Activated CD8-positive, alpha-beta T cell treated with anti-CD3 and anti-CD28 coated beads for 36 hours (primary cell): ENCODE measurements at places on chromosomes 3 and 15. TPM values are rescaled to one million over a fixed set of nuclear protein-coding genes. Genes with fewer than 3 reads are reported as not detected.

The LHFPL4 gene
- total RNA-seq: not detected

The LMOD3 gene
- total RNA-seq: not detected

The IL20RB gene
- total RNA-seq: 1.0 TPM

The SYNPR gene
- not detected for total RNA-seq

The HDC gene
- not detected for total RNA-seq

The EBLN2 gene
- 5.0 TPM for total RNA-seq

The FETUB gene
- not detected for total RNA-seq

The CCDC51 gene
- total RNA-seq: 28.3 TPM

The LRRC2 gene
- total RNA-seq: not detected

The TAGLN3 gene
- total RNA-seq: 0.89 TPM

The CDC25A gene
- total RNA-seq: 38.4 TPM

- no peaks in the 10 kb centered on the region for H3K36me3 ChIP-seq
- H3K4me3 ChIP-seq: no peak overlapping the region
- H3K27me3 ChIP-seq: peaks cover 8% of the 10 kb centered on the region
- H3K4me1 ChIP-seq: peaks cover 10% of the 10 kb centered on the region
Measured at GRCh38 chr3:194577986-194578905, 55.0 kb downstream of the TMEM44 start.

DNA sequence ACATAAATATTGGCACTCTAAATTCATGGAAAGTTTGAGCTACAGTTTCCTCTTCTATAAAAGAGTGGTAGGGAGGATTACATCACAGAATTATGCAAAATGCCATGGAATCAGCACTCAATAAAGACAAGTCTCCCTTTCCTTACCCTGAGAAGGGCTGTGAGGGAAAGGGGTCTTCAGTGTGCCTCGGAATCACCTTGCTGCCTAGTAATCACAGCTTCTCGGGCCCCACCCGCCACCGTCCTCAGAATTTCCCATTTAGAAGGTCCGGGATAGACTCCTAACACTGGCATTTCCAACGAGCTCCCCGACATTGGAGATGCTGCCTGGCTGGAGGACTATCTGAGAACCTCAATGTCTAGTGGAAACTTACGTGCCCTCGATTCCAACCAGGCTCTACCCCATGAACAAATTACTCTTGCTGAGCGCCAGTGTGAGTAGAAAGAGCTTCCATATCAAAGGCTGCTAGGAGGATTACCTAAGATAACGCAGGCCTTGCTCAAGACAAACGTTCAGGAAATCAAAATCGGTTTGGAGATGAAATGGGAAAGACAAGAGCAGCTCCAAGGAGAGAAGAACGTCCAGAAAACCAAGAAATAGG is 92.1 kb upstream of the CHD2 start:
- H3K4me1 ChIP-seq: peaks cover 41% of the 10 kb centered on the region
- no peaks in the 10 kb centered on the region for H3K27me3 ChIP-seq
- H3K36me3 ChIP-seq: peaks cover 8% of the 10 kb centered on the region

- H3K36me3 ChIP-seq: no peaks in the 10 kb centered on the region
- H3K4me1 ChIP-seq: no peaks in the 10 kb centered on the region
- H3K27me3 ChIP-seq: no peaks in the 10 kb centered on the region
- H3K4me3 ChIP-seq: no peak overlapping the region
- H3K27ac ChIP-seq: no peak overlapping the region
Measured at GRCh38 chr3:111801693-111802092, 57.4 kb upstream of the PHLDB2 start.

GRCh38 chr15:70355275-70355795 is 257.6 kb upstream of the TLE3 start:
- no peaks in the 10 kb centered on the region for H3K36me3 ChIP-seq
- no peaks in the 10 kb centered on the region for H3K27me3 ChIP-seq
- H3K4me3 ChIP-seq: no peak overlapping the region
- no peak overlapping the region for H3K27ac ChIP-seq
- H3K4me1 ChIP-seq: no peaks in the 10 kb centered on the region
- DNase-seq: no peak

DNA sequence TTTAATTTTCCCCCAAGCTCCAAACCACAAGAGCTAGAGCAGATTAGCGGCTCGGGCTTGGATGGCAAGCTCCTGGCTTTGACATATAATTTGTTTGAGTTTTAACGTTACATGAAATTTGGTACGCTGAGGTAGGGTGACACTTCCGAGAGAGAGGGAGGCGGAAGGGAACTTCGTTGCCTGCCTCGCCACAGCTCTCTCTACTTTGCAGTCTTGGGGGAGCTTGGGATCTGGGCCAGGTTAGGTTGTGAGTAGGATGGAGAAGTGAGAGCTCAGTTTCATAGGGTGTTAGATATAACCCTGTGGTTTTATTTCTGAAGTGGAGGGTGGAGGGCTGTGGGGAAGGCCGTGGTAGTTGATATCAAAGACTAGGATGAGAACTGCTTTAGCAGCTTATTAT is 39.7 kb downstream of the LRTM1 start:
- peaks cover 2% of the 10 kb centered on the region for H3K27me3 ChIP-seq
- no peaks in the 10 kb centered on the region for H3K36me3 ChIP-seq
- DNase-seq: no peak
- H3K4me1 ChIP-seq: no peaks in the 10 kb centered on the region
- H3K27ac ChIP-seq: no peak overlapping the region

- no peaks in the 10 kb centered on the region for H3K36me3 ChIP-seq
- peaks cover 46% of the 10 kb centered on the region for H3K4me1 ChIP-seq
- peak overlapping the region; percentile 81 for H3K27ac ChIP-seq
- peak overlapping the region; percentile 66 for H3K4me3 ChIP-seq
Measured at GRCh38 chr3:46538803-46539442, 27.2 kb downstream of the LRRC2 start.

- DNase-seq: no peak
- H3K4me3 ChIP-seq: no peak overlapping the region
- no peaks in the 10 kb centered on the region for H3K36me3 ChIP-seq
- H3K27me3 ChIP-seq: peaks cover 6% of the 10 kb centered on the region
Measured at GRCh38 chr3:157590273-157590672, 87.1 kb upstream of the VEPH1 start.

DNA sequence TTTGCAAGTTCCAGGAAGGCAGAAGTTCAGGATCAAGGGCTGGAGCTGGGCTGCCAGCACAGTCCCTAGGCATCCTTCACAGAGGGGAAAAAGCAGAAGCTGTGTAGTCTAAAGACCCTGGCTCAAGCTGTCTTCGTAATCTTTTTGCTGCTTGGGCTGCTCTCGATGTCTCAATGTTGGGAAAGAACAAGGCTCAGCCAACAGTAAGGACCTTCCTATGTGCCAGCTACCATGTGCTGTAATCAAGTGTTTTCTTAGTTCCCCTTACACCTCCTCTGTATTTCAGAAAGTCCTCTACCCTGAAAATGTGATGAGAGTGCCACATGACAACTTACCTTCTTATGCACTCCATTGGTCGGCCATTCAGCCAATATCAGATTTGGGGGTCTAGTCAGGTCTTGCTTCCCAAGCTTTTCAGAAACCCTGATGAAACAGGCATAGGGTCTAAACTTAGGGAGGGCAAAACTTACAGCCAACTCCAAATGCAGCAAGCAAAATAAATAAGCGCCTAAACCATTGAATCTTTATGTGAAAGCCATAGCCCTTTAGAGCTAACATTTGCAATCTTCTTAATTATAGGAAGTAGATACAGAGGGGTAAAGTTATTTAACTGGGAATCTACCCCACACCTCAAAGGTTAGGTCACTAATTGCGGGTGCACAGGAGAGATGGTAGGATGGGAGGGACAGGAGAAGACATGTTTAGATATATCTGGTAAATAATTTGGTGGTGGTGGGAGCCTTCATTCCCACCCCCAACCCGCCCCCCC is 1.2 kb upstream of the EDEM1 start:
- H3K27me3 ChIP-seq: no peaks in the 10 kb centered on the region
- peaks cover 15% of the 10 kb centered on the region for H3K4me1 ChIP-seq
- H3K4me3 ChIP-seq: peak overlapping the region; percentile 100
- peaks cover 30% of the 10 kb centered on the region for H3K36me3 ChIP-seq
- H3K27ac ChIP-seq: peak overlapping the region; percentile 29

DNA sequence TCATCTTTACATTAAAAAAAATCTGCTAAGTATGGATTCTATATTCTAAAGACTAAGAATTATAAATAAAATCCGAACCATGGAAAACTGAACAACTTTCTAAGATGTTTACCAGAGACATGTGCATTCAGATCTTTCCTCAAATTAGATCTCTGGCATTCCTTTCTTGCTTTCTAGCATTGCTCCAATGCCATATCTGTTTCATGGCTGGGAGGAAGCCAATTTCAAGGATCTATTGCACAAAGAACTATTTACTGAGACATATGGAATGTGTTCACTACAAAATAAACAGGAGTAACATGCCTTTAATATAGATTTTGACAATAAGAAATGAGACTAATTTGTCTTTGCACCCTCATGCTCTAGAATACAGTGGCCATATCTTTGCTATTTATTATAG is 45.1 kb upstream of the NANOGP8 start:
- H3K27ac ChIP-seq: no peak overlapping the region
- no peaks in the 10 kb centered on the region for H3K4me1 ChIP-seq
- no peaks in the 10 kb centered on the region for H3K27me3 ChIP-seq
- DNase-seq: no peak
- H3K36me3 ChIP-seq: no peaks in the 10 kb centered on the region

DNA sequence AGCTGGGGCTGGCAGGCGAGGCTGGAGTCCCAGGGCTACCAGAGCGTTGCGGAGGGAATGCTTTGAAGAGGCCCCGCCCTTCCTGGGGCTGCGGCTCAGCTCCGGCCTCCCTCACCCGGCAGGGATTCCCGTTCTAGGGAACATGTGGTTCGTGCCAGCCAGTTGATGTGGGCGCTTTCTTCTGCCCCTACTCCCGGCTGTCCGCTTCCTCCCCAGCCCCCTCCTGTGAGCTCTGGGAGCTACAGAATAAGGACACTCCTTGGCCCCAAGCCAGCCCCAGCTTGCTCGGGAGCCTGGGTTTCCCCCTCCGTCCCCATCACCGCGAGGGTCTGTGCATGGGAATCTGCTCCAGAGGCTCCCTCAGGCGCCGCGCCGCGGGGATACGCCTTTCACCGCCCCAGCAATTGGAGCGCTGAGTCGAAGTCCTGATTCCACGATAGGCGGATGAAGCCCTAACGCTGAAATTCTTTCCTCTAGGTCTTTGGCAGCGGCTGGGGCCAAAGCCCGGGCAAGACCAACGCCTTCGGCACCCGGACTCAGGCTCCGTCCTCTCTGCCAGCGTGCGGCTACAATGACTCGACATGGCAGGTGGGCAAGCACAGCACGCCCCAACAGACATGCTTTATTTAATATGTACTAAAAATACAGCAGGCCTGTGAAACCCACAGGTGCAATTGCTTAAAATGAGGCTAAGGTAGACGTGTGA is 69.5 kb downstream of the KLF15 start:
- no peak overlapping the region for H3K27ac ChIP-seq
- no peaks in the 10 kb centered on the region for H3K4me1 ChIP-seq
- H3K27me3 ChIP-seq: peaks cover 53% of the 10 kb centered on the region
- no peak overlapping the region for H3K4me3 ChIP-seq
- no peaks in the 10 kb centered on the region for H3K36me3 ChIP-seq

- peaks cover 20% of the 10 kb centered on the region for H3K27me3 ChIP-seq
- H3K27ac ChIP-seq: no peak overlapping the region
- H3K36me3 ChIP-seq: no peaks in the 10 kb centered on the region
Measured at GRCh38 chr3:153768561-153769469, 352.4 kb upstream of the ARHGEF26 start.

- H3K27me3 ChIP-seq: peaks cover 41% of the 10 kb centered on the region
- H3K4me3 ChIP-seq: peak overlapping the region; percentile 43
- peak; percentile 35 for DNase-seq
- no peaks in the 10 kb centered on the region for H3K36me3 ChIP-seq
Measured at GRCh38 chr3:46881596-46882376, 4.3 kb downstream of the PTH1R start.

DNA sequence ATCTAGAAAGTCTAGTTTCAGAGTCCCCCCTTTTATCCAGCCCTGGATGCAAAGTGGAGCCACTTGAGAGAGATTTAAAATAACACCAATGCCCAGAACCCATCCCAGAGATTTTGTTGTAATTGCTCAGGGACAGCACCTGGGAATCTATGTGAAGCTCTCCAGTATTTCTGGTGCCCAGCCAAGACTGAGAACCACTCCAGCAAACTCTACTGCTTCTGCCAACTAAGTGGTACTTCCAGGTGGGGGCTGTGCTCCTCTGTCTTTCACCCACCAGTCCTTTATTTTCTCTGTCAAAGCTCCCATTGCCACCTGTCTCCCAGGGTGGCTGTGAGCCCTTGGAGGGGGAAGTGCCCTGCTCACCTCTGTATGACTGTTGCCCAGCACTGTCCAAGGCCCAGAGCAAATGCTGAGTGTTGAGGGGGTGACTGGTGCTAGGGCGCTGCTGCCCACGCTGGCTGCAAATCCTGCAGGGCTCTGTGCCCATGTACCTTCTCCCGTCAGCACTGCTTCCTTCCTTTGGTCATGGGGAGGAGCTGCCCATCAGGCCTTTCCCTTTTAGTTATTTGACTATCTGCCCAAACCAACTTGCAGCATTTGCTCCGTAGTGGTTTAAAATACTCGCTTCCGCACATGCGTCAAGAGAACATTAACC is 9.4 kb downstream of the CLSTN2 start:
- H3K4me1 ChIP-seq: peaks cover 2% of the 10 kb centered on the region
- H3K4me3 ChIP-seq: no peak overlapping the region
- no peak for DNase-seq

DNA sequence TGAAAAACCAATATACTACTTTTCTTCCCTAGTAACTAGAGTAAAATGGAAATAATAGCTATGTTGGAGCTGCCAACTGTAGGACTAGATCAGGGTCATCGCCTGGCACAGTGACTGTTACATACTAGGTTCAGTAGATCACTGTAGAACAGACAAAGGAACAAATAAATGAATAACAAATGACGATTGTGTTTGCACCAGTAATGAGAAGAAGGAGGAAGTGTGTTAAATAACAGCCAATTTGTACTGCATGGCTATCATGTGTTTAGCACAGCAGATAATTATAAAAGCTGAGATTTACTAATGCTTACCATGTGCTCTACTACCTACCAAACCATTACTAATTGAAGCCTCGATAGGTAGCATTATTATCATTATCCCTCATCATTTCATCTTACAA is 85.3 kb upstream of the FXR1 start:
- H3K4me1 ChIP-seq: no peaks in the 10 kb centered on the region
- peaks cover 4% of the 10 kb centered on the region for H3K27me3 ChIP-seq
- H3K4me3 ChIP-seq: no peak overlapping the region
- DNase-seq: no peak

DNA sequence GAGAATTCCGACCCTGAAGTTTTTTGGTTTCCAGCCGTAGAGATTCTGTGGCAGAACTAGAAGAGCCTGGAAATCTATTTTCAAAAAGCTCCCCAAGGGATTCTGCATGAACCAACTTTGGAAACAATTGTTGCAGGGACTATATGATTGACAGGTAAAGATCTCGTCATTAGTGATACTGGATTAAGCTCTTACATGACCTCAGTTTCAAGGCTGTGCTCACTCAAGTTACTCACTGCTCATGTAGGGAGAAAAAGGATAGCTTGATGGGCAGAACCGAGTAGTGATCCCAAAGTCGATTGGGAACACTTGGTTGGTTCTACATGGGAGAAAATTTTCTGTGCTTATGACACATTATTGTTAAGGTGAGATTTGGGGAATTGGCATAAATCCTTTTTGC is 142.3 kb upstream of the RASGRP1 start:
- DNase-seq: no peak
- no peaks in the 10 kb centered on the region for H3K36me3 ChIP-seq
- no peak overlapping the region for H3K27ac ChIP-seq
- no peak overlapping the region for H3K4me3 ChIP-seq
- H3K4me1 ChIP-seq: peaks cover 10% of the 10 kb centered on the region

GRCh38 chr15:36313021-36313420 is 266.4 kb upstream of the CDIN1 start:
- no peak overlapping the region for H3K4me3 ChIP-seq
- no peak overlapping the region for H3K27ac ChIP-seq
- H3K36me3 ChIP-seq: no peaks in the 10 kb centered on the region
- H3K4me1 ChIP-seq: no peaks in the 10 kb centered on the region
- no peaks in the 10 kb centered on the region for H3K27me3 ChIP-seq

GRCh38 chr15:28086175-28086703 is 12.9 kb downstream of the OCA2 start:
- peaks cover 8% of the 10 kb centered on the region for H3K36me3 ChIP-seq
- peaks cover 8% of the 10 kb centered on the region for H3K4me1 ChIP-seq
- no peak overlapping the region for H3K27ac ChIP-seq
- DNase-seq: peak; percentile 72
- H3K4me3 ChIP-seq: no peak overlapping the region
